ENCODE measurements at places on chromosomes 5 and 9.

GRCh38 chr9:88772575-88772974 is 218.7 kb upstream of the S1PR3 start:
- DNase-seq: no peak

- no peak for DNase-seq
Measured at GRCh38 chr5:4553978-4554377, 586.2 kb upstream of the ADAMTS16 start.

DNA sequence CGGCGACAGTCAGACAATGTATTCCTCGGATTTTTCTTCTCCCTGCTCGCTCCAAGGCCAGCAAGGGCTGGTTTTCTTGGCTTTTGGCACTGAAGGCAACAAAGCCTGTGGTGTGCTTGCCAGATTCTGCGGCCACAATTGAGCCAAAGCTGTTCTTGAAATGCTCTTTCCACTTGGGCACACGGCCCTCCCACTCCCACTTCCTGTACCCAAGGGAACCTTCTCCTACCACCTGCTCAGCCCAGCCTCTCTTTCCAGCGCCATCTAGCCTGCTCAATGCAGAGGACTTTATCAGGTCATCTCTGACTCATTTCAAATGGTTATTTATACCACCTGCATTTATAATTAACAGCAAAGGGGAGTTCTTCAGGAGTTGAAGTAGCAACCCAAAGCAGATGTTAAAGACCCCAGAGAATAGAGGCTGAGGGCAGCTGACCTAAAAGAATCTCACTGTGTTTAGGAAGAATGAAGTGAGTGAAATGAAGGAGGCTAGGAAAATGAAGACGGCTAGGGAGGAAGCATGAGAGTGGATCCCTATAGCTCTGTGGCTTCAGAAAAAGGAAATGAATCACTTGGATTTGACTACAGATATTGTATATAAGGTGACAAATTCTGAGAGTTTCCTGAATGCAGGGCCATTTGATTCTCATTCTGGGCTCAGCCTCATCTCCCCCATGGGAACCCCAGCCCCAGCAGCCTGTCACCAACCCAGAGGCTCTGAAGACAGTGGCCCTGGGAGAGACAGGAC is 439.0 kb downstream of the ENC1 start:
- DNase-seq: no peak

- no peak for DNase-seq
Measured at GRCh38 chr5:5350101-5350500, 72.4 kb upstream of the ICE1 start.

Data from left forelimb (tissue), 1 donor.